ENCODE measurements at places on chromosomes 11 and 22. TPM values are rescaled to one million over a fixed set of nuclear protein-coding genes. Genes with fewer than 3 reads are reported as not detected.

DNA sequence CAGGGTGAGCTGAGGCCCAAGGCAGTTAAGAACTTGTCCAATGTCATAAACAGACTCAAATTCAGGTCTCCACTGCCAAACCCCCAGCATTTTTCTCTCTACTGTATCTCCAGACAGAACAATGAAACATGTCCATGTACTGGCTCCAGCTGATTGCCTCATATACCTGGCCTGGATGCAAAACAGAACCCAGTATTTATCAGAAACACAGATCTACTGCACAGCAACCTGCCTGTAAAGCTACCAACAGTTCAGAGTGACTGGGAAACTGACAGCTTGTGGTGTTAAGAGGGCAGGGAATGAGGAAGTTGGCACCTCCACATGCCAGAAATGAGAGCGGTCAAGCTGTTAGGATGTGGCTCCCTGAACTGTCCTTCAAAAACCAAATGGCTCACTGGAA lies 41.6 kb downstream of the C11orf71 start:
- no peaks in the 10 kb centered on the region for H3K36me3 ChIP-seq
- no peak overlapping the region for H3K27ac ChIP-seq
- H3K4me3 ChIP-seq, result no peak overlapping the region
- H3K4me1 ChIP-seq, result no peaks in the 10 kb centered on the region
- DNase-seq, result no peak

GRCh38 chr11:87454241-87454640 lies 416.5 kb downstream of the TMEM135 start:
- H3K4me3 ChIP-seq, result no peak overlapping the region
- H3K36me3 ChIP-seq, result no peaks in the 10 kb centered on the region
- no peak for DNase-seq
- no peaks in the 10 kb centered on the region for H3K4me1 ChIP-seq

SEPTIN5 gene
- 1.4 TPM for total RNA-seq

- no peaks in the 10 kb centered on the region for H3K36me3 ChIP-seq
- no peak overlapping the region for H3K4me3 ChIP-seq
- peaks cover 4% of the 10 kb centered on the region for H3K27me3 ChIP-seq
- H3K4me1 ChIP-seq, result peaks cover 3% of the 10 kb centered on the region
- H3K27ac ChIP-seq, result no peak overlapping the region
- no peak for DNase-seq
Measured at GRCh38 chr11:1778141-1778911, 14.6 kb upstream of the CTSD start.

CHADL gene
- total RNA-seq, result 0.47 TPM

Data from activated CD4-positive, alpha-beta T cell treated with anti-CD3 and anti-CD28 coated beads, Interleukin-2, amount 10 ng/mL, durations not matched to agents 24 days and 14 days (primary cell).